ENCODE measurements at places on chromosomes 5 and 9. TPM values are rescaled to one million over a fixed set of nuclear protein-coding genes. Genes with fewer than 3 reads are reported as not detected.

Gene SLC36A2
- total RNA-seq: not detected

Gene SCGB3A1
- not detected for total RNA-seq

Gene GTF2H2C
- 36.7 TPM for total RNA-seq

Gene ADGRV1
- total RNA-seq: 0.83 TPM

Gene ARHGEF28
- total RNA-seq: 12.2 TPM

Gene SPATA31E1
- total RNA-seq: not detected

Measured in A549 treated with GW870086 at 1 μM for 4 hours (cell line).